NAMALWA (cell line): ENCODE measurements at places on chromosomes 12 and 14.

- DNase-seq: no peak
These were observed 49.4 kb downstream of the LRRC9 start for GRCh38 chr14:59969319-59969718.

- no peak for DNase-seq
These were observed 241.6 kb downstream of the BCAT1 start for GRCh38 chr12:24707334-24707733.

DNA sequence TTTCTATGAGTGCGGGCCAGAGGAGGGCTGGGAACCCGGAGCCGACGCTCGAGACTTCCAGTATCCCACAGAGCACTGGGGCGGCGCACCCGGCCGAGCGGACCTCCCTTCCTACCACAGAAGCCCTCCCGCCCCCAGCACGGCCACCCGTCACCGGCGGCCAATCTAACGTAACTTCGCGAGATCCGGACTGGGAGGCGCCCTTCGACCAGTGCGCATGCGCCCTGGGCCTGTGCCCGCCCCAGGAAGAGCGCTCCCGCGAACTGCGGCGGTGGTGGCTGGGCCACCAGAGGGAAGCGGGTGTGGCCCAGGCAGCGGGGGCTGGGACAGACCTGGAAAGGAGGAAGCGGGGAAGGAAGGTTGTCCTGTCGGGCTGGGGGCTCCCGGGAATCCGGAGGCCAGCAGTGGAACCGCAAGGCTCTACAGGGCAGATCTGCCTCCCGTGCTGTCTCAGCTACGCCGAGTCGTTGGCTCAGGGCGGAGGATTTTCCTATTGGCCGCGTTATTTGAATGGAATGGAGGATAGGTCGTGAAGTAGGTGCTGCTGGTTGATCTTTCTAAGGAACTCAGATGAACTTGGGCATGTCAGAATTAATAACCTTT is at the start of gene PPP1R12A:
PPP1R12A (minus strand) TSS at position 77 of the 603 bp plus-strand sequence. CDS start 166 bp downstream, outside the sequence.
- peak; percentile 96 for DNase-seq

- DNase-seq: no peak
These were observed 108.3 kb downstream of the KIF26A start for GRCh38 chr14:104246401-104247335.

- DNase-seq: peak; percentile 88
These were observed 155.5 kb downstream of the PRKCH start for GRCh38 chr14:61476754-61477410.

GRCh38 chr12:32155041-32155440 is 48.4 kb downstream of the BICD1 start:
- DNase-seq: no peak

GRCh38 chr12:94149119-94149780 is 873 bp downstream of the PLXNC1 start:
- no peak for DNase-seq

- no peak for DNase-seq
These were observed 71.9 kb upstream of the HOXC13 start for GRCh38 chr12:53866727-53867126.

DNA sequence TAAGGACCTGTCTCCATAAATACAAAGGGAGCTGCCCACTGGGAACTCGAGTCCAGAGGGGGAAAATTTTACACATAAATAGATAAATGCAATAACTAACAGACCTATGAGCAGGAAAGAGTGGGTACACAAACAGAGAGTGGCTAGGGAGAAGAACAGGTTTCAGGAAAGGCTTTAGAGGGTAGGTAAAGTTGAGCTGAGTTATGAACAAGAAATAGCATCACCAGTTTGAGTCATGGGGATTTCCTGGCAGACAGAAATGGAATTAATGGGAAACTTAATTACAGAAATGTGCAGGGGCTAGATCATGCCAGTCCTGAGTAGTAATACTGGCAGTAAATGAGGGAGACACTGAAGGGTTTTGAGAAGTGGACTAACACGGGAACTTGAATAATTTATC is 58.0 kb upstream of the CCDC175 start:
- DNase-seq: no peak

- DNase-seq: no peak
These were observed 59.3 kb upstream of the BDKRB2 start for GRCh38 chr14:96145116-96145864.

DNA sequence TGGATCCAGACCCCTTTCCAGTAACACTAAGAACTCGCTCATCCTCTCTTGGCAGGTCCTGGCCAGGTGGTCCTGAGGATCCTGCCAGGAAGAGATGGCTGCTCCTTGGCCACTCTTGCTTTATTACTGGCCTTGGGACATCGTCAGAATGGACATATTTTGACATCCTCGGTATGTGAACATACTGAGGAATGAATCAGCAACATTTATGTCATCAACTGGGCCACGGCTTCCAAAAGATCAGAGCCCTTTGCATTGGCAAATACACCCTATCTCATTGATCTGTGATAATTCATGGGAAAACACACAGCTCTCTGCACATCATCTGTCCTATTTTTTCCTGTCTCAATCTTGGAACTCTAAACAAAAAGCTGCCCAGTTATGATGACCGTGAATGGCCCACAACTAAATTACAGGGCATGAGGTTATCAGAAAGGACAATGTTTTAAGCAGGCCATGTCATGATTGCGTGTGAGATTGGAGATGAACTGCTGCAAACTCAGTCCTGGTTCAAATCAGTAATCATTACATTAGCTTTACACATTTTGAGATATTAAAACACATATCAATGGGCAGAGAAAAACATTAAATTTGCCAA is 1325.8 kb downstream of the AACS start:
- no peak for DNase-seq

- DNase-seq: no peak
These were observed 217.9 kb downstream of the CRADD start for GRCh38 chr12:93895089-93895445.

GRCh38 chr14:75566321-75566720 is 12.1 kb upstream of the FLVCR2 start:
- no peak for DNase-seq

DNA sequence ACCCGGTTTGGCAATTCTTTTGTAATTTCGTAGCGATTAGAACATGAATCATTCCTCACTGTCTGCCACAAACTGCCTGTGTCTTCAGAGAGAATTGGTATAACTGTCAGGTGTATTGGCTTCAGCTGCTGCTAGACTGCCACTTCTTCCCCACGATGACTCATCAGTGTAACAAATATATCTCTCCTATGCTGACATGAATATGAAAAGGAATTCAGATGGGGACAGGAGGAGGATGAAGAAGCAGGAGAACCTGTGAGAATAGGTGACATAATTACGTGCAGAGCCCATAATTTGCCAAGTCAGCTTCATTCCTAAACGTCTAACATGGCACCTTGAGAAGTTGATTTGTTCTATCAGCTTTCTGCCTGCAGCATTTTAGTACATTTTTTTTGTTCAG is 64.9 kb downstream of the FRMD6 start:
- no peak for DNase-seq

DNA sequence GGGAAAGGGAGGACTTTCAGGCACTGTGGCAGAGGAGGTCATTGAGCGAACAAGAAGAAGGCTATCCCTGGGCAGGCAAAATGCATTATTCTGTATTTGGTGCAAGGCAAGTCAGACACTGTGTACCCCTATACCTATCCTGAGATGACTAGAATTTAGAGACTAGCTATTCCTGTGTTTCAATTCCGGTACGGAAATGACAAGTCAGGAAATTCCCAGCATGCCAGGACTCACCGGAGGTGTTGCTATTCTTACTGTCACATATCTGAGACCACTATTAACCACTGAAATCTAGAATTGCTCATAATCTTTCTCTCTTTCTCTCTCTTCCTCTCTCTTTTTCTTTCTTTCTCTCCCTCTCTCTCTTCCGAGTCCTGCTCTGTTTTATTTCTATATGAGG is 297.1 kb downstream of the PDZRN4 start:
- DNase-seq: no peak

DNA sequence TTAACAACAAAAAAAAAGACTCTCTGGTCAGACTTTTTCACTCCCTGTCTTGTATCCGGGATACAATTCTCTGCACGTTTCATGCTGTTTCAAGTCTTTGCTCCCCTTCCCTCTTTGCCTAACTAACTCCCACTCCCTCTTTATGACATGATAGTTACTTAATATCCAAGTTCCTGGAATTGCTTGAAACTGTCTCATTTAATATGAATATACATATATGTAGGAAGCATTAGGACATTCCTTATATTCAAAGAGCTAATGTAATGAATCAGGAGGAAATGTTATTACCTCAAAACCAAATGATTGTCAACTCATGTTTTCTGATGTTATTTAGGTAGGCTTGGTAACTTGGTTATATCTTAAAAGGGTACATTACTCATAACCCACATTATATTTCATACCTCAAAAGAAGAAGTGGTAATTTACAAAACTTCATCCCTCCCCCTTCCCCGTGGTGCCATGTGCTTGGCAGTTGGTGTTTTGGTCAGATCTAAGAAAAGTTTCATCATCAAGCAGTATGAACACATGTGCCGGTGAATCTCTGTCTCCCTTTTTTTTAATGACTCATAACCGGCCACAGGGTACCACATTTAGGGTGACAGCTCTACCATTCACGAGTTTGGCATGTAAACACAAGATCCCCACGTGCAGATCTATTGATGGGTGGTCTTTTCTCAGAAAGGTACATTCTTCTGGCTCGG is 56.5 kb downstream of the HCAR2 start:
- peak; percentile 84 for DNase-seq

- no peak for DNase-seq
These were observed 298.1 kb upstream of the CLEC14A start for GRCh38 chr14:38554026-38554425.

- no peak for DNase-seq
These were observed 108.4 kb downstream of the CAND1 start for GRCh38 chr12:67377541-67377940.

GRCh38 chr14:42872786-42873185 is 1266.1 kb downstream of the LRFN5 start:
- no peak for DNase-seq

- DNase-seq: no peak
These were observed 28.3 kb downstream of the PSMA6 start for GRCh38 chr14:35320472-35320871.

DNA sequence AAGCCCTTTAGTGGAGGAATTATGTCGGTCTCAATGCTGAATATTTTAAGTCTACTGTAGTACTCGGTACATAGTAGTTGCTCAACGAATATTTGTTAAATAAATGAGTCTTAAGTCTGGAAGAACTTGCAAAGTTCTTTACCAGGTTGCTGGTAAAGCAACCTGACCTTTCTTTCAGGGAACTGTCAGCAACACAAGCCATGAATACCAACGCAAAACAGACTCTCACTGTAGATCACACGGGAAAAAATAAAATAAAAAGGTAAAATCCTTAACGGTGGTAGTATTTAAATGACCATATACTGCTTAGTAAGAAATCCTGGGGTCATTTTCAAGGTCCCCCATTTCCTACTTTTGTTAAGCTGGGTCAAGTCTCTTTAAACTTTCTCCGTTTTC is 447 bp upstream of the NUBPL start:
- DNase-seq: no peak

DNA sequence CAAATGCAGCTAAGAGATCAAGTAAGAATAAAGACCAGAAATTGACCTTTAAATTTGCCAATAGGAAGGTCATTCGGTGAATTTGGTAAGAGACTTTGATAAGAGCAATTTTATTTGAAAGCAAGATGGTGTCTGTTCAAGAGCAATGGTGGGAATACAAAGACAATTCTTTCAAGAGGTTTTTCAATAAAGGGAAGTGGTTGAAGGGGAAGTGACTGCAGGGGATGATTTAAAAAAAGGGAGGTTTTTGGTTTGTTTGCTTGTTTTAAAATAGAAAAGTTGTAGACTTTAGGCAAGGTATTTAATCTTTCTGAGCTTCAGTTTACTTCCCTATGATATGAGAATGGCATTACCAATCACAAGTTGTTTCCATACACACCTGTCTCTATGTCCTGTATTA is 4.3 kb upstream of the APPL2 start:
- DNase-seq: no peak

DNA sequence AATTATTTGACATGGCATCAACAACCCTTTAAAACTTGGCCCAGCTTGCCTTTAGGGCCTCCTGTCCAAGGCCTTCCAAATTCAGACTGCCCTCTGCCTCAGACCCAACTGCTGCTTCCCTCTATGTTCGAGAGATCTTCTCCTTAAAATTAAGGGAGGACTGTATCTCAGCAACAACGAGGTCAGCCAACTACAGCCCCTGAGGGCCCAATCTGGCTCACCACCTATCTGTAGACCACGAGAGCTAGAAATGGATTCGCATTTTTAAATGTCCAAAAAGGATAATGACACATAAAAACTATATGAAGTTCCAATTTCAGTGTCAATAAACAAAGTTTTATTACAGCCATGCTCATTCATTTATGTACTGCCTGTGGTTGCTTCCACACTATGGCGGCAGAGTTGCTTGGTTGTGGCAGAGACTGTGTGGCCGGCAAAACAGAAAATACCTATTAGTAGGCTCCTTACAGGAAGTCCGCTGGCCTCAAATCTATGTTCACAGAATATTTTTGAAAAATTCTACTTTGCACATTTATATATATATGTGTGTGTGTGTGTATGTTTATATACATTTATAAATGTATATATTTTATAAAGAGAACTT is 1026.9 kb downstream of the BCL11B start:
- DNase-seq: no peak

DNA sequence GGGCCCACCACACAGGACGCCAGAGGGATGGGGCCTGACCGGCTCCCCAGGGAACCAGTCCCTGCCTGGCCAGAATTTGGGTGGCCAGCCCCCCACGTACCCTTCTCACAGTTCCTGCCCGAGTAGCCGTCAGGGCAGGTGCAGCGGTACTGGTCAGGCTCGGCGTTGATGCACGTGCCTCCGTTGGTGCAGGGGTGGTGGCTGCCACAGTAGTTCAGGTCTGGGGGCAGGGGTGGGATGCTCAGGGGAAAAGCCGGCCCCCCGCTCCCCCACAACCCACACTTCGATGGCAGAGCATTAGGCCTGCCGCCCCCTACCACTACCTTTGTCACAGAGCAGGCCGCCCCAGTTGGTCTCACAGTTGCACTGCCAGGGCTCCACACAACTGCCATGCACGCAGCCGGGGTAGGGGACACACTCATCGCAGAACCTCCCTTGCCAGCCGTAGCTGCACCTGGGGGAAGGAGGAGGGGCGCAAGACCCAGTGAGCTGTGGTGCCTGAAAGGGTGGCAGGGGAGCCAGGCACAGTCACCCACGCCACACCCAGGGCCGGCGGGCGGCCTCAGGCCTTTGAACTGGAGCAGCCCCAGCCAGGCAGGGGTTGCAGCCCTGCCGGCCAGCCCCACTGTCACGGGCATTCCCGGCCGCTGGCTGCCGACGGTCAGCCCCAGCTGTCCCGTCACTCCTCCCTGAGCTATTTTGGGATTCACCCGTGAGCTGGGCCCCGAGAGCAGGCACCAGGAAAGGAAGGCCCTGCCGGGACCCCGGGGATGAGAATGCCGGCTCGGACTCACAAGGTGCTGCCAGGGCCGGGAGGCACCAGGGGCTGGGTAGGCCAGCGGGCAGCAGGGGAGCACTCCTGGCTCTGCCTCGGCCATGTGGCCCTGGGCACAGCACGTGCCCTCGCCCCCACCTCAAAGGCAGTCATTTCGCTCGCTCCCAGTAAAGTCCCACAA is 16.5 kb downstream of the JAG2 start:
- DNase-seq: peak; percentile 33

DNA sequence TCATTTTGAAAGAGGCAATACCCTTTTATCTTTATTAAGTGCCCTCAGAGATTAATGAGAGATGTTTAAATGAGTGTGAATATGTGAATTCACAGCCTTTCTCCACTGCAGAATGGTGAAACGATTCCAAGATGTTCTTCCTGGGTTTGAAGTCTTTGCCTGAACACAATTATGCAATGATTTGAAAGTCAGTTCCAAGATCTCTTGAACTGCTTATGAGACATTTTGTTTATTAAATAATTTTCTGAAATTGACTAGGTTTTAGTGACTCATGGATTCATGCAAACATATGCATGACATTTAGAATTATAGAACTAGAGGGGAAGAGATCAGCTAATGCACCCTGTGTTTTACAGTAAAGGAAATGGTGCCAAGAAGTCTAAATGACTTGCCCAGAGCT is 118.1 kb upstream of the SLC38A2 start:
- no peak for DNase-seq
